ENCODE measurements at places on chromosomes 4 and X.

DNA sequence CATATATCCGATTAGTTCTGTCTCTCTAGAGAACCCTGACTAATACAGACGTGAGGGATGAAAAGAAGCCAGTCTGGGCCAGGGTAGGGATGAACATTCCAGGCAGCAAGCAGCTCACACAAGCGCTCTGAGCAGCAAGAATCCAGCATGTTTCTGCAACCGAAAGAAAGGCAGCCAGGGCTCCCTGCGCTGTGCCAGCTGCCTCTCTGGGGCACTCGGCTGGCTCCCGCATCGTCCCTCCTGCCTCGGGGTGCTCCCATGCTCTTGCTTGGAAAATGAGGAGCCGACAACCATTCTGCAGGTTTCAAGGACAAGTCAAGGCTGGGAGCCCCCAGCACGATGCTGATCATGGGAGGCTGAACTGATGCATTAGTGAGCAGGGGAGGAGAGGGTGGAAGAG is 7.0 kb downstream of the JAKMIP1 start:
- DNase-seq = no peak

DNA sequence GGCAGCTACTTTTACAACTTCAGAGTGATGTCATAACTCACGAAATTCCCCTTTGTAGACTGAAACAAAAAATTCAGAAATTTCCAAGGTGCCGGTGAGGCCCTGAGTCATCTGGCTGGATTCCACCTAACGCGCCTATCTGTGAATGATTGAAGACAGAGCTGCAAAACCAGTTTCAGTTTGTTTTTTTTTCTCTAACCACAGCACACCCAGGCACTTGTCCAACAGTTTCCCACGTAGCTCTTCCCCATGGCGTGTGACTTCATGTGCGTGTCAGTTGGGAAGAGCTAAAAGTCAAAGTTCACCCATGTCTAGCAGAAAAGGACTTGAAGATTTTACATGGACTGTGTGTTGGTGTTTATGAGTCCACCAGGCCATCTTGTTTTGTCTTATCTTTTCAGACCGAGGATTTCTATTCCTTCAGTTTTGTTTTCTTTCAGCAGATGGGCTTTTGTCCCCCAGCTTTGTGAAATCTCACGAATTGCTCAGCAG is 16.4 kb downstream of the TCEANC start:
- peak; percentile 98 for DNase-seq

DNA sequence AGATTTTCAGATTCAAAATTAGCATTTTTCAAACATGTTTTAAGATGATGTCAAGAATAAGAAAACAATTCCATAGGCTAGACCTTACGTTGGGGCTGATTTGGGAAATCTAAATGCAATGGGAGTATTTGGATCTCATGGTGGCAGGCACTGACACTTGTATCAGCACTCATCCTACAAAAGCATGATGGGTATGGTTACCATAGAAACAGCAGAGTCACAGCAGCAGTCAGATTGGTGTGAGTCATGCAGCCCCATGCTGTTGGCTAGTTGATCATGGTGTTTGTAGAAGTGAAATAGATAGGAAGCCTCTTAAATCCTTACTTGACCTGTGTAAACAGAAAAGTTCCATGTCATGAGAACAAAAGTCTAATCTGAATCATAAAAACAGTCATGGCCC is 1637.3 kb upstream of the PABPC4L start:
- peak; percentile 32 for DNase-seq

DNA sequence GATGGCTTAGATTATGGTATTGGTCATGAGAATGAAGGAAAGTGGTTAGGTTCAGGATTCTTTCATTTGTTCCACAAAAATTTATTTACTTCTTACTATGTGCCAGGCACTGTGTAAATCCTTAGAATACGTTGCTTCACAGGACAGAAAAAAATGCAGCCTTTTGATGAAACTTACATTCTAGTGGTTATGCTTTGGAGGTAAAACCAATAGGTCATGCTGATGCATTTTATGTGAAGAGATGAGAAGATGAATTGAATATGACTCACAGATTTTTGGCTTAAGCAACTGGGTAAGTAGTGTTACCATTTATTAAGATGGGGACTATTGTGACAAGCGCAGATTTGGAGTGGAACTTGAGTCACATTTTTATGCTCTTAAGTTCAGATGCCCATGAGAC is 165.3 kb downstream of the GLRA2 start:
- peak; percentile 75 for DNase-seq

DNA sequence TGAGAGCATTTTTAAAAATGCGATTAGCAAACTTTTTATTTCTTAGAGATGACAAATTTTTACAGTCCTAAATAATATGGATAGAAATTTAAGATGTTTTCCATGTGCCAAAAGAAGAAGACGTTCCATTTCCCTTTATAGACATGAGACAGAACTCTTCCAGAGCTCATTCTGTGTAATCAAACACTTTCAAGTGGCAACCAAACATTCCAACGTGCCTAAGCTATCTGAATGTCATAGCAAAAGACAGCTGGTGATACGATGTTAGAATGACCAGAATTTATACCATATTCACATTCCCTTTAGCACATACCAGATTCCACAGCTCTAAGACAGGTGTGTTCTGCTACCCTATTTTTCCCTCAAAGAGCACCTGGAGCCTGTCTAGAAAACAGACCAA is 133.2 kb downstream of the ENOX2 start:
- no peak for DNase-seq

- DNase-seq = peak; percentile 61
Observed at GRCh38 chr4:188396037-188396436, 256.8 kb downstream of the TRIML1 start.

- DNase-seq = no peak
Observed at GRCh38 chr4:138567696-138568095, 325.5 kb upstream of the SLC7A11 start.

DNA sequence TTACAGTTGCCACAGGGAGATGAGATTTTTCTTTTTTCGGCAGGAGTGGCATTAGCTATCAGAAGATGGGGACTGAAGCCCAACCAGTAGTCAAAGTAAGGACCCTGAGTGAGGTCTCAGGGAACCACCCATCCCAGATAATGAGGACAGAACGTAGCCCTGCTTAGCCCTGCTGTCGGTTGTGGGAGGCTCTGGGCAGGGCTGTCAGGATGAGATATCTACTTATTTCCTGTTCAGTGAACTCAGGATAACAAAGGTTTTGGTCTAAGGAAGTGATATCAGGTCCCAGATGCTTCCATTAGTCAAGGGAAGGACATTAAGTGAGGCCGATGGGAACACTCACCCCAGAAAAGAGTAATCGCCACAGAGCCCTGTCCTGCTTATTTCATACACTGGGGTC is 2.3 kb downstream of the MAGEB16 start:
- DNase-seq = no peak

DNA sequence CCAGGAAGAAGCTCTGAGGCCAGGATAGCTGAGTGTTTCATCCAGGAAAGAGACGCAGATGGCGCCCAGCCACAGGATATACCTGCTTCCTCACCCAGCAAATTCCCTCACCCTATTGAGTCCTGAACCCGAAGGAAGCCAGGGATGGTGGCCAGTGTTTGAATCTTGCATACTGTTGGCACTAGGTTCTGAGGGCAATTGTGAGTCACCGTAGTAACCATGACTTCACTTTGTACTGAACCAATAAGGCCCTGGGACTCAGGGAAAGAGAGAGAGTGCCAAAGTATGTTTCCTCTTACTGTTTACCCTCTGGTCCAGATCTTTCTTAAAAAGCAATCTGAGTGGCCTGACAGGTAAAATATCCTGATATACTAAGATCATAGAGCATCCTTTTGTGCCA is 25.6 kb upstream of the SMIM10L2A start:
- peak; percentile 49 for DNase-seq

DNA sequence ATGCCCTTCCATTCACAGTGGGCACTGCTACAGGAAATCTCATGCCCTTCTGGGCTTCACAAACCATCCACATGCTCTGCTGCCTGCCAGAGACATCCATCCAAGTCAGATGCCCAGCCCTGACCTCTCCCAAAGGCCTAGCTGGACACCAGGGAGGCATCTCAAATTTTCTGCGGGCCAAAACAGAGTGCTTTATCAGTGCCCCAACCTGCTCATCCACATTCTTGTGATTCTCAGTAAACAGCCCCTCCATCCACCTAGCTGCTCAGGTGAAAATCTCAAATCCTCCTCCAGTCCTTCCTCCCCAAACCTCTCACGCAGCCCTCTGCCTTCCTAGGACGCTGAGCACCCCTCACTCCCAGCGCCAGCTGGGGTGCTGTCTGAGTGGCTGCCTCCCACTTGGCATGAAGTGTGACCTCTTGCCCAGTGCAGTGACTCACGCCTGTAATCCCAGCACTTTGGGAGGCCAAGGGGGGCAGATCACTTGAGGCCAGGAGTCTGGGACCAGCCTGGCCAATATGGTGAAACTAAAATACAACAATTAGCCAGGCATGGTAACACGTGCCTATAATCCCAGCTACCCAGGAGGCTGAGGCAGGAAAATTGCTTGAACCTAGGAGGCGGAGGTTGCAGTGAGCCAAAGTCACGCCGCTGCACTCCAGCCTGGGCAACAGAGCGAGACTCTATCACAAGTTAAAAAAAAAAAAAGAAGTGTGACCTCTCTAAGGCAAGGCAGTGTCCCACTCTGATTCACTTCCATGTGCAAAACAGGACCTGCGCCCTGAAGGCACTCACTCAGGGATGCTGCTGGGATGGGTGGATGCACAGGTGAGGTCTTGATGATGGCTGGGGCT is 1.7 kb upstream of the AFAP1 start:
- DNase-seq = peak; percentile 80

Measured in M059J (cell line).